MM.1S (cell line): ENCODE measurements at places on chromosomes 3 and 15.

DNA sequence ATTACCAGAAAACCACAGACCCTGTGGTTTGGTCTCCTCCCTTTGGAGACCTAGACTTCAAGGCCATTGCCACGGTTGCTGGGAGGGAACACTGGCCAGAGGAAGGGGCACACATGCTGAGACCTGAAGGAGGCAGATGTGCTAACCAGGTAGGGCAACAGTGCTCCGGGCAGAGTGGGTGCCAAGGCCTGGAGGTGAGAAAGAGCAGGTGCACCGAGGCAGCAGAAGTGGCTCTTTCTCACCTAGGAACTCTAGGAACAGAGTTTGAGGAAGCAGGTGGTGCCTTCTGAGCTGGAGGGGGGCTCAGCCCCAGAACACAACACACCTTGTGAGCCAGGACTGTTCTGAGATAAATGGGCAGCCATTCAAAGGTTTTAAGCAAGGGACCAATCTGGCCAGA is 106.1 kb downstream of the MEGF11 start:
- DNase-seq = no peak

- no peak for DNase-seq
Observed at GRCh38 chr3:171306631-171307030, 153.6 kb downstream of the TNIK start.

- no peak for DNase-seq
Observed at GRCh38 chr3:194163697-194164096, 27.7 kb downstream of the HES1 start.

DNA sequence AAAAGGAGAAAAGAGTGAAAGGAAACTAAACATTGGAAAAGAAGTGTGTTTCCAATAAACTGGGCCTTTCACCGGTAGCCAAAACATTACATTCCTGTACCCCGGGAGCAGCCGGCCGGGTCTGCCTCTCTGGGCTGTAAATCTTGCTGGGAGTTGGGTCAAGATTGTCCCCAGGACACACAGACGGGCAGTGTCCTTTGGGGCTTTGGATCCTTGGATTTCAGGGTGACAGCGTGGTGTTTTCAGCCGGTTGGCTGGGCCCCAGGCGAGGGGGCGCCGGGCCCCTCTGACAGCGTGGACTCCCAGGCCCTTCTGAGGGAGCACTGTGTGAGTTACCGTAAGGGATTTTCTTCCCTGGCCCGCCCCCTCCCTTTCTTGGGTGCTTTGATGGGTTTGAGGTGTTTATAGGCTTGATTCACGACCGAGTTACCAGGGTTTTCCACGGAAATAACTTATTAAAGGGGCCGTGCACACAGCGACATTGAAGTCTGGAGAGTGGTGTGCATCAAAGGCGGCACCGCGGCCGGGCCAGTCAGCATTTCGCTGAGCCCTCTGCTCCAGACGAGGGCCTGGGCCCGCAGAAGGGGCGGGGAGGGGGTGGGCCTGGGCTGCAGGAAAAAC is 27.4 kb downstream of the SMAD6 start:
- DNase-seq = no peak
